ENCODE measurements at places on chromosomes 2 and 18. TPM values are rescaled to one million over a fixed set of nuclear protein-coding genes. Genes with fewer than 3 reads are reported as not detected.
A peak's percentile ranks its signal among the peaks of the same experiment; 100 is the strongest.

ANKAR gene
- 5.0 TPM for total RNA-seq

FSHR gene
- total RNA-seq, result not detected

SNORC gene
- total RNA-seq, result 2.6 TPM

ERICH2 gene
- 0.43 TPM for total RNA-seq

VIL1 gene
- total RNA-seq, result not detected

DPP10 gene
- 6.5 TPM for total RNA-seq

TMEFF2 gene
- total RNA-seq, result 1.7 TPM

UGT1A5 gene
- not detected for total RNA-seq

CTAGE1 gene
- total RNA-seq, result not detected

DNA sequence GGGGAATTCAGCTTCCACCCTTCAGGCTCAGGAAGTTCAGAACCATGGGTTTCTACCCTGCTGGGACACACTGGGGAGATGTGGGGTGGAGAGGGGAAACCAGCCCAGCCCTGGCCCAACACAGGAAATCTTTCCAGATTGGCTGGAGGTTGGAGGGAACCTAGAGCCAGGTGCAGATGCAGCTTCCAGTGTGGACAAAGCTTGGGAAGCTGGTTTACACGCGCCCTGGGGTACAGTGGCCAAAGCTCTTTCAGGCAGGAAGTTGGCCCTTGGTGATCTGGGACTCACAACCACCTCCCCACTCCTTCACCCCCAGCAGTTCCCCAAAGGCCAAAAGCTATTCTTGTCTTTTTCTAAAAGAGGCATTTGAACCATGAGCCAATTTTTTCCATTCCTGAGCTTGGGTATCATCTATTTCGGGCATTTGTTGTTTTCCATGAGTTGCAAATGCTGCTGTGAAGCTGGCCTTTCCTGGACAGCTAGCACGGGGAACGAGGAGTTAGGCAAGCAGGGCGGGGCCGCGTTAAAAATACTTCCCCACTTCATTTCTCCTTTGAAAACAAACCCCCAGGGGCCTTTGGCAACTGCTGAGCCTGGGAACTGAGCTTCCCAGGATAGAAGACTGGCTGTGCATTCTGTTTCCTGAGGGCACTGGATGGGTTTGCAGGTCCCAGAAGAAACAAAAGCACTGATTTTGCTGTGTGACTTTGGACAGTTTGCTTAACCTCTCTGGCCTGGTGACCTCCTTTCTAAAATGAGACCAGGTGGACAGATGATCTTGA is 3.1 kb upstream of the ARID5A start:
- peaks cover 12% of the 10 kb centered on the region for H3K4me1 ChIP-seq
- H3K27me3 ChIP-seq, result peaks cover 52% of the 10 kb centered on the region
- no peaks in the 10 kb centered on the region for H3K36me3 ChIP-seq
- H3K27ac ChIP-seq, result no peak overlapping the region
- no peak for DNase-seq

DNA sequence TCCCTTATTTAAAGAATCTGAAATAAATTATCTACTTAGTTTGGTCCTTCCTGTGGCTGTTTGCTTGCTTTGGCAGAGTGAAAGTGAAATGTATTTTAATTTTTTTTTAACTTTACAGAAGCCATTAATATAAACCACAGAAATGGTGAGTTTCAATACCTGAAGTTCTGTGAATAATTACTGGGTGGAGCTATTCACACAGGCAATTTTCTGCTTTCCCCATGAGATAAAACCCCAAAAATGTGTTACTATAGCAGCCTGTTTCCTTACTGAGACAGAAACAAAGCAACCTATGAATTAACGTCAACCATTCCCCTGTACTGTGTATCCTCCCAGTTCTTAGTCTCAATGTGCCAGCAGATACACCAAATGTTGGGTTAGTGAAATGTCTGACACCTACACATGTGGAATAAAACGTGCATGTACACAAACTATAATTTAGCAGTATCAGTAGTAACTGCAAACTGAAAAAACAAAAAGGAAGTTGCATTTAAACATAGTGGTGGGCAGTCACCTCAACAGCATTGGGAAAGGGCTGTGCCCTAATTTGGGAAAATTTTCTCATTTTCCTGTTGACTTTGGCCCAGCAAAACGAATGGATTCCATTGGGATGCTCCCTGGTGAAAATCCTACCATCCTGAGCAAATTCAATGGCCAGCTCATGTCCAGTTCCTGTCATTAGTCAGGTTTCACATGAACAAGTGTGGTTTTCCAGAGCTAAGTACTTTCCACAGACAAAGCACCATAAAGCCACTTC is 73.1 kb upstream of the RMDN2 start:
- no peaks in the 10 kb centered on the region for H3K4me1 ChIP-seq
- H3K27ac ChIP-seq, result no peak overlapping the region
- no peaks in the 10 kb centered on the region for H3K36me3 ChIP-seq
- no peak overlapping the region for H3K4me3 ChIP-seq
- DNase-seq, result no peak

DNA sequence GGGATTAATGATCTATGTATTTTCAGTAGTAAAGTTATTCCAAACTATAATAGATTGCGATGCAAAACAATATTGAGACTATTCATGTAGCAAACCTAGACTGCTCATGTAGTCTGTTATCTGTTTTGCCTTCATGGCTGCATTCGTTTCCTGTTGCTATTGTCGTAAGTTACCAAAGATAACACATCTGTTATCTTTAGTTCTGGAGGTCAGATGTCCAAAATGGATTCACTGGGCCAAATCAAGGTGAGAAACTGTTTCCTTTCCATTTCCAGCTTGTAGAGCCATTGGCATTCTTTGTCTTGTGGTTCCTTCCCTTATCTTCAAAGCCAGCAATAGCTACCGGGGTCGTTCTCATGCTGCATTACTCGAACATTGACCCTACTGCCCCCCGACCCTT is 20.9 kb downstream of the ITGAV start:
- no peaks in the 10 kb centered on the region for H3K27me3 ChIP-seq
- no peak for DNase-seq
- H3K27ac ChIP-seq, result no peak overlapping the region
- no peaks in the 10 kb centered on the region for H3K36me3 ChIP-seq
- H3K4me1 ChIP-seq, result peaks cover 55% of the 10 kb centered on the region
- no peak overlapping the region for H3K4me3 ChIP-seq

GRCh38 chr2:102893870-102894269 is 132.0 kb downstream of the TMEM182 start:
- peak overlapping the region; percentile 93 for H3K27ac ChIP-seq
- H3K4me3 ChIP-seq, result no peak overlapping the region
- peaks cover 33% of the 10 kb centered on the region for H3K4me1 ChIP-seq
- H3K27me3 ChIP-seq, result no peaks in the 10 kb centered on the region
- DNase-seq, result peak; percentile 21
- no peaks in the 10 kb centered on the region for H3K36me3 ChIP-seq

- H3K27me3 ChIP-seq, result no peaks in the 10 kb centered on the region
- H3K36me3 ChIP-seq, result no peaks in the 10 kb centered on the region
- H3K4me3 ChIP-seq, result no peak overlapping the region
- H3K4me1 ChIP-seq, result peaks cover 5% of the 10 kb centered on the region
- no peak for DNase-seq
Measured at GRCh38 chr2:52128081-52128480, 1096.1 kb upstream of the NRXN1 start.

DNA sequence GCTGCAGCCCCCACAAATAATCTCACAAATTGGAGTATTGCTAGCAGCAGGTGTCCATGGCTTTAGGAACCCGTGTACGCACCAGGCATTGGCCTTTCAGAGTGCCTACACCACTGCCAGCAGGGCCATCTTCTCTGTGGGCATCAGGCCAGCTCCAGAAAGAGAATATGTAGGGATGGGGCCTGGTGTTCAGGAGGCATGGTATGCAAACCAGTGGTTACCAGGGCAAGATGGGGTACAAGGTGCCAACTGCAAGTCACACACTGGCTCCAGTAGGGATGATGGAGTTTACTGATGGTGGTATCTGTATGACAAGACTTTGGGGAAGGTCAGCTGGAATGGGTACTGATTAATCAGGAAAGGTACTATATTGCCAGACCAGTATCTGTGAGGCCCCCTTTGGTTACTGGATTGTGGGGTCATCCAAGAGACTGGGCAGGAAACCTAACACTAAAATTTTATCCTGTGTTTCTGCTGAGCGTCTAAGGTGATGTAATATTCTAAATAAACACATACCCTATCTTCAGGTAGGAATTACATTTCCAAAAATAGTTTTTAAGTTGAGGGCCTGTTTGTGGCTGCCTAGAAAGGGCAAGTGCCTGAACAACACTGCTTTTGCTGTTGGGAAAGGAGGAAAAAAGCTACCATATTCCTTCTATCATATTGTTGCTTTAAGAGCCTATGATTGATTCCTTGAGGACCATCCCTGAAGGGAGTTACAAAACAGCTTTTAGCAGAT is 9.0 kb downstream of the CNOT9 start:
- H3K27me3 ChIP-seq, result no peaks in the 10 kb centered on the region
- no peak for DNase-seq
- H3K36me3 ChIP-seq, result peaks cover 8% of the 10 kb centered on the region
- H3K4me1 ChIP-seq, result peaks cover 10% of the 10 kb centered on the region
- no peak overlapping the region for H3K4me3 ChIP-seq
- no peak overlapping the region for H3K27ac ChIP-seq

- no peaks in the 10 kb centered on the region for H3K4me1 ChIP-seq
- H3K36me3 ChIP-seq, result no peaks in the 10 kb centered on the region
Measured at GRCh38 chr2:202628646-202629198, 6.0 kb upstream of the FAM117B start.

DNA sequence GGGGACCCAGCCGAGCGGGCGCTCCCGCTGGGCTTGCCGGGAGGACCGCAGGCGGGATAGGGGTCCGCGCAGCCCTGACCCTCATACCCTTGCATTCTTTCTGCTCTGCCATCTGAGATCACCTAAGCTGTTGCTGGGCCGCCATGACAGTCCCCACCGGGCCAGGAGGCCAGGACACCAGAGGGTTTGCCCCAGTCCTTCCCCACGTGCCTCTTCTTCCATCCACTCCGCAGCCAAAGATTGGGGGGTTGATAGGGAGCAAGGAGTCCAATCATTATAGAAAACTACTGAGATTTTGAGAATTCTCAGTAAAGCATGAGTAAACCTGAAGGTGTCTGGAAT is 453 bp upstream of the GRB14 start:
- H3K4me1 ChIP-seq, result peaks cover 33% of the 10 kb centered on the region
- H3K4me3 ChIP-seq, result peak overlapping the region; percentile 97
- no peaks in the 10 kb centered on the region for H3K27me3 ChIP-seq
- no peak overlapping the region for H3K27ac ChIP-seq
- no peak for DNase-seq

DNA sequence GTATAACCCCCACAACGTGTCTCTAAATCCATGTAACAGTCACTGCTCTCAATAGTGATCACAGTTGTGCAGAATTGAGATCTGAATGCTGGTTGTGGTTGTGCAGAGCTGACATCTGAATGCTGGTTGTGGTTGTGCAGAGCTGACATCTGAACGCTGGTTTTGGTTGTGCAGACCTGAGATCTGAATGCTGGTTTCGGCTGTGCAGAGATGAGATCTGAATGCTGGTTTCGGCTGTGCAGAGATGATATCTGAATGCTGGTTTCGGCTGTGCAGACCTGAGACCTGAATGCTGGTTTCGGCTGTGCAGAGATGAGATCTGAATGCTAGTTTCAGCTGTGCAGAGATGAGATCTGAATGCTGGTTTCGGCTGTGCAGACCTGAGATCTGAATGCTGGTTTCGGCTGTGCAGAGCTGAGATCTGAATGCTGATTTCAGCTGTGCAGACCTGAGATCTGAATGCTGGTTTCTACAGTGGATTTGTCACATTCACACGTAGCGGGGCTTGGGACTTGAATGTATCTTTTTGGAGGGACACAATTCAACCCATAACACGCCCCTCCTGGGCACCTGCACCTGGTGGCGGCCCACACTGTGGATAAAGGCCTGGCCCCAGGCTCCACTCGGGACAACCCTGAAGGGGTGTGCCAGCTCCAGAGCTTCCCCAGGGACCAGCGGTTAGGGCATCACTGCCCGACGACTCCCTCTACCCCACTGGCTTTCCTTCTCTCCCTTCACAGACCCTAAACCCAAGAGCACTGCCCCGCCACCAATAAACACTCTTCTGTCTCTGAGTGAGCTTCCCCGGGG is 51.1 kb upstream of the SLC66A3 start:
- no peaks in the 10 kb centered on the region for H3K27me3 ChIP-seq
- no peak for DNase-seq
- H3K4me3 ChIP-seq, result no peak overlapping the region
- no peaks in the 10 kb centered on the region for H3K4me1 ChIP-seq
- no peak overlapping the region for H3K27ac ChIP-seq

DNA sequence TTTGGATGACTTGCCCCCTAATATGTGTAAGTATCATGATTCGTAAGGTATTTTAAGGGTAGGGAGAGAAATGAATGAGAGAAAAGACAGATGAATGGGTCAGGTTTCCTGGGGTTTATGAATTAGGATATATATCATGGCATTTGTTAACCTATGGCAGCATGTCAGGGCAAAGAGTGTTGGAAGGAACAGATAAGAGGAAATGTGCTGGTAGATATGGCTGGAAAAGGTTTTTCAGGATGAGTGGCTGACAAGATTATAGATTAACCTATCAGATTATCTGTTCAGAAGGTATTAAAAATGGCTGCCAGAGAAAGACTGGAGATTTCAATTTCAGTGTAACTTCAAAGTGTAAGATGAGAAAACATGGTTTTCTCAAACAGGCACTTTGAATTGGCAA is 67.8 kb downstream of the SRBD1 start:
- H3K27ac ChIP-seq, result no peak overlapping the region
- no peaks in the 10 kb centered on the region for H3K4me1 ChIP-seq
- H3K27me3 ChIP-seq, result no peaks in the 10 kb centered on the region
